ENCODE measurements at places on chromosomes 5 and 9. TPM values are rescaled to one million over a fixed set of nuclear protein-coding genes. Genes with fewer than 3 reads are reported as not detected.

Gene CCL27
- total RNA-seq, result not detected

Gene LNPEP
- 19.1 TPM for total RNA-seq

Gene RASGEF1C
- total RNA-seq, result not detected

Gene ABO
- total RNA-seq, result not detected

Gene FAM221B
- not detected for total RNA-seq

Gene IL33
- total RNA-seq, result 202 TPM

Gene GRXCR2
- not detected for total RNA-seq

Gene NUTM2F
- not detected for total RNA-seq
